Effector memory CD8-positive, alpha-beta T cell (primary cell): ENCODE measurements at places on chromosomes 4 and X.

DNA sequence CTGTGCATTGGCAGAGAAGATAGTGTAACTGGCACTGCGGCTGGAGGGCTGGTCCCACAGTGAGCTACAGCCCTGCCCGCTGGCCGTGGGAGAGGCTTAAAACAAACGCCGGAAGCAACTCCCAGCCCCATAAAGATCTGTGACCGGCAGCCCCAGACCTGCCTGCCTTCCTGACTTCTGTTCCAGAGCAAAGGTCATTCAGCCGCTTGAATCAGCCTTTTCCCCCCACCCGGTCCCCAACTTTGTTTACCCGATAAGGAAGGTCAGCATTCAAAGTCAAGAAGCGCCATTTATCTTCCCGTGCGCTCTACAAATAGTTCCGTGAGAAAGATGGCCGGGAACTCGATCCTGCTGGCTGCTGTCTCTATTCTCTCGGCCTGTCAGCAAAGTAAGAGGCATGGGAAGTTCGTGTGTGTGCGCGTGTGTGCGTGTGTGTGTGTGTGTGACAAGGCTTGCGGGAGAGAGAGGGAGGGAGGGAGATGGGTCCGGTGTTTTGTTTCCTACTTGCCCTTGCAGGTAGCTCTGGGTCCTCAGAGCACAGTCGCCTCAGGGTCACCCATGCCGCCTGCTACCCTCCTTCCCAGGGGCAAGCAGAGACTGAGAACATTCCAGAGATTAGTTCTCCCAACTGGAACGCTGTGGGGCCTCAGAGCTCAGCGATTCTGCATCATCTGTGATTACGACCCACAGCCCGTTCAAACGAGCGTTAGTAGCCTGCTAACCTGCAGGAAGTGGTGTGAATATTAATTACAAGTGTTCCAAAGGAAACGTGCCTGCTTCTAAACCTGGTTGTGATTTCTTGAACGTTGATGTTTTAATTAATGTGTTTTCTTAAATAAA is at the start of gene MGST2:
TSS of gene MGST2 (plus strand) at position 130 of the 840 bp plus-strand sequence. CDS start at position 331, 201 bp downstream.
- no peak for DNase-seq

GRCh38 chr4:185587427-185588161 is 52.3 kb upstream of the PDLIM3 start:
- DNase-seq = peak; percentile 27

- no peak for DNase-seq
These were observed 128.5 kb upstream of the TSPAN5 start for GRCh38 chr4:98786866-98787265.

GRCh38 chr4:76904646-76905190 is 6.8 kb upstream of the SOWAHB start:
- DNase-seq = no peak

GRCh38 chr4:66252291-66252690 is 582.0 kb upstream of the EPHA5 start:
- DNase-seq = no peak

DNA sequence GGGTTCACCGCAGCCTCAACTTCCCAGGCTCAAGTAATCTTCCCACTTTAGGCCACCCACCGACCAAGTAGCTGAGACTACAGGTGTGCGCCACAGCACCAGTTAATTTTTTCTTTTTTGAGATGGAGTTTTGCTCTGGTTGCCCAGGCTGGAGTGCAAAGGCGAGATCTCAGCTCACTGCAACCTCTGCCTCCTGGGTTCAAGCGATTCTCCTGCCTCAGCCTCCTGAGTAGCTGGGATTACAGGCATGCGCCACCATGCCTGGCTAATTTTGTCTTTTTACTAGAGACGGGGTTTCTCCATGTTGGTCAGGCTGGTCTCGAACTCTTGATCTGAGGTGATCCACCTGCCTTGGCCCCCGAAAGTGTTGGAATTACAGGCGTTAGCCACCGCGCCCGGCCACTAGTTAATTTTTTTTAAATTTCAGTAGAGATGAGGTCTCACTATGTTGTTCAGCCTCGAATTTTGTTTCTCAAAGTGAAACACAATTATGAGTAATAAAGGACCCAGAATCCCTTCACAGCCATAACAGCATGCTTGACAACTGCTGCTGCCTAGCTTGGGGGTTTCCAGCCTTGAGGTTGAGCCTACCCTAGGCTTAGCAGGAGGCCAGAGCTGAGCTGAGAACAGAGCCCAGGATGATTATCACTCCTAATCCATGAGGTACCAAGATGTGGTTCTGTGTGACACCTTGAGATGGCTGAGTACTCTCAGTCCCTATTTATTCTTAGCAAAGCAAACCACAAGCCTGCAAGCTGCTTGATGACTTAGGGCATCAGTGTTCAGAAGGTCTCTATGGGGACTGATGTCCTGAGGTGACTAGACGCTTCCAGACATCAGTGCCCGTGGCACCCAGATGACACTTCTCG is 41.6 kb upstream of the NKRF start:
- peak; percentile 46 for DNase-seq

GRCh38 chr4:103095080-103095479 is 4.6 kb downstream of the BDH2 start:
- DNase-seq = no peak

DNA sequence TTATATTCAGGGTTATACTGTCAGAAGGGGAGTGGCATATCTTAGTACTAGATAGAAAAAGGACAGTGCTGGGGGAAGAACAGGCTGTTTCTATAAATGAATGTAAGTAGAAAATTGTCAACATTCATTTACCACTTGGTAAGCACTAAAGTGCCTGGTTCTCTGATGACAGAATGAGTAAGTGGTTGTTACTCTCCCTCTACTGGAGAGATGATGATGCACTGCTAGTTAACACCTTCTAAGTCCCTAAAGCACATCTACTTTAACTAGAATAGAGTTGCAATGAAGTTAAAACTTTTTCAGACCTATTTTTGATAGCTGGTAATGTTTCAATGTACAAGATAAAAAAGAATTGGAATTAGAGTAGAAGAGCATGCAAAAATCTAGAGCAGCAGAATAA is 214.5 kb downstream of the KLHL4 start:
- no peak for DNase-seq

DNA sequence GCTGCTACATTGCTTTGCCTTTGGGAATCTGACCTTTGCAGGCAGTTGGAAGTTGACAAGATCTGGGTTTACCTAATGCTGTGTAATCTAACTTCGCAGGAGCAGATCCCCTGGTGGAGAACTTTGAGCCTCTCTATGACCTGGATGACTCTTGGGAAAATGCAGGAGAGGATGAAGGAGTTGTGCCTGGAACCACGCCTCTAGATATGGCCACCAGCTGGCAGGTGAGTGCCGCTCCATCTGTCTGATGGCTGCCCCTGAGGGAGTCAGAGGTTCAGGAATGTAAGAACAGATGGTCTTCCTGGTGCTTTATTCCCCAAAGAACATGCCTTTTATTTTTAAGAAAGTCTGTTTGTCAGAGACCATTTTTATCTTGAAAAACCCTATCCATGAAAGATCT is 109.3 kb downstream of the NFKB1 start:
- no peak for DNase-seq

GRCh38 chr4:151226004-151226932 is 50.7 kb upstream of the PRSS48 start:
- DNase-seq = no peak

- peak; percentile 41 for DNase-seq
These were observed 35.3 kb downstream of the ARAP2 start for GRCh38 chr4:36208893-36209473.

DNA sequence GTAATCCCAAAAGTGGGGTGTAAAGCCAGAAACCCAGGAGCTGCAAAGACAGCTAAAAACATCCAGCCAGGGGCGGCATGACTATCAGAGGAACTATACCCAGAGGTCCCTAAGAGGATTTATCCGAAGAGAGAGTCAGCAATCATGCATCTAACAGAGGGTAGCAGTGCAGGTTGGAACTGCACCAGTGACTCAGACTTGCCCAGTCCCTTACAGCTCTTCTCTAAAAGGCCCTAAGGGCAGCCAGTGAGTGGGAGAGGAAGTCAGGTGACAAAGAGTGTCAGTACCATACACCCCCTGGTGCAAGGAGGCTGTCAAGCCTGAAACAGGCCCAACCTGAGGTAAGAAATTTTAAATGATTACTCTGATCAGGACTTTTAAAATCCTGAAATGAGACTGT is 88.1 kb downstream of the CAMK2D start:
- no peak for DNase-seq

GRCh38 chr4:82429728-82430192 is 502 bp downstream of the HNRNPDL start:
- DNase-seq = peak; percentile 69

GRCh38 chr4:67048530-67048929 is 496.8 kb downstream of the CENPC start:
- DNase-seq = no peak

GRCh38 chr4:24778464-24779225 is 16.7 kb upstream of the SOD3 start:
- DNase-seq = no peak

DNA sequence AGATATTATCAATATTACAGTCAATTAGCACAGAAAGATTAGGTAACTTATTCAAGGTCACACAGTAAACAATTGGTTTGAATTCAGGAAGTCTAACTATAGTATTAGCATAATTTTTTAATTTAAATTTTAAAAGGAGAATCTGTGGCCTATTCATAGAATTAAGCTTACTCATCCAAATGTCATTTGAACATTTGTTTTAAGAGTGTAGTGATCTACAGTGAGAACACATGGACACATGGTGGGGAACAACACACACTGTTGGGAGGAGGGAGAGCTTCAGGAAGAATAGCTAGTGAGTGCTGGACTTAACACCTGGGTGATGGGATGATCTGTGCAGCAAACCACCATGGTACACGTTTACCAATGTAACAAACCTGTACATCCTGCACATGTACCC is 48.3 kb downstream of the MEPE start:
- no peak for DNase-seq
